ENCODE measurements at places on chromosomes 12 and 14.

DNA sequence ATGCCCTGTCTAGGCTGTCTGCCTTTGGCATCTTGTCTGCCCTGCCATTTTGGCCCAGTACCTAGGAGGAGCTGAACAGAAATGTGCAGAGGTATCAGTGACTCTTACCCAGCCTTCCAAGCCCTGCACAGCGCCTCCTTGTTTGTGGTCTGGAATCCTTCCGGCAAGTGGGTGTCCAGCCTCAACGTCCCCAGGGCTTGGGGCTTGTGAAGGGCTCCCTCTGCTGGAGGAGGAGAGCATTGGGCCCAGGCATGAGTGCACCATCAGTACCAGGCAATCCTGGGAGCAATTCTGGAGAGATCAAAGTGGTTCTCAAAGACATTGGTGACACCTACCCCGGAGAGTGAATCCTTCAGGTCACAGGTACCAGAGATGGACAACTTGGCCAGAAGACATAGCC, 2.4 kb upstream of the TCL1B start:
- DNase-seq, result no peak

DNA sequence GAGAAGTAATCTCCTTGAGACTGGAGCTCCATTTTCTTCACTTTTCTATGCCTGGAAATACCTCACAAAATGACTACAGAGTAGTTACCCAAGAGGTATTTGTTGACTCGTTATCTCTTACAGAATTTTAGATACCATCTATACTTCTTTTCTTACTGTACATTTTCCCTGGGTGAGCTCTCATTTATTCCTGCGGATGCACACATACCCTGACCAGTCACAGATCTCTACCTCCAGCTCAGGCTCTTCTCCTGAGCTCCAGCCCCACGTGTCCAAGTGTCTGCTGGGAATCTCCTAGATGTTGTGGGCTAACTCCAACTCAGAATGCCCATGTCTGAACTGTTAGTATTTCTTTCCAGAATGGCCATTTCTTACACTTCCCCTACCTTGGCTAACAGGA, 403.1 kb downstream of the RAD51B start:
- no peak for DNase-seq

DNA sequence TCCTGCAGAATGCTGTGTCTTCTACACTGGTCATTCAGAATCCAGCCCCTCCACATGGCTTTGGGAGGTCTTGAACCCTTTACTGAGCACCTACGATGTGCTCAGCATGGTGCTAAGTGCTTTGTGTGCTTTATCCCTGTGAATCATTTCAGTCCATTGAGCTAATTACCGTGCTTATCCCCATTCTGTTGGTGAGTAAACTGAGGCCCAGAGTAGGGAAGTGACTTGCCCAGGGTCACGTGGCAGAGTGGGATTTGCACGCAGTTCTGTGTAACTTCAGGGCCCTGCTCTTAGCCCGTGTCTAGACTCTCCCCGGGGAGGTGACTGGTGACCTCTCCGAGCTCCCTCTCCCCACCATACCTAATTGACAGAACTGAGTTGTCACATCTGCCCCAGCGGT, 27.4 kb downstream of the MVK start:
- DNase-seq, result no peak

- DNase-seq, result no peak
Measured at GRCh38 chr14:23364164-23365035, 572 bp downstream of the EFS start.

- DNase-seq, result no peak
Measured at GRCh38 chr14:101791919-101792572, 30.5 kb downstream of the PPP2R5C start.

DNA sequence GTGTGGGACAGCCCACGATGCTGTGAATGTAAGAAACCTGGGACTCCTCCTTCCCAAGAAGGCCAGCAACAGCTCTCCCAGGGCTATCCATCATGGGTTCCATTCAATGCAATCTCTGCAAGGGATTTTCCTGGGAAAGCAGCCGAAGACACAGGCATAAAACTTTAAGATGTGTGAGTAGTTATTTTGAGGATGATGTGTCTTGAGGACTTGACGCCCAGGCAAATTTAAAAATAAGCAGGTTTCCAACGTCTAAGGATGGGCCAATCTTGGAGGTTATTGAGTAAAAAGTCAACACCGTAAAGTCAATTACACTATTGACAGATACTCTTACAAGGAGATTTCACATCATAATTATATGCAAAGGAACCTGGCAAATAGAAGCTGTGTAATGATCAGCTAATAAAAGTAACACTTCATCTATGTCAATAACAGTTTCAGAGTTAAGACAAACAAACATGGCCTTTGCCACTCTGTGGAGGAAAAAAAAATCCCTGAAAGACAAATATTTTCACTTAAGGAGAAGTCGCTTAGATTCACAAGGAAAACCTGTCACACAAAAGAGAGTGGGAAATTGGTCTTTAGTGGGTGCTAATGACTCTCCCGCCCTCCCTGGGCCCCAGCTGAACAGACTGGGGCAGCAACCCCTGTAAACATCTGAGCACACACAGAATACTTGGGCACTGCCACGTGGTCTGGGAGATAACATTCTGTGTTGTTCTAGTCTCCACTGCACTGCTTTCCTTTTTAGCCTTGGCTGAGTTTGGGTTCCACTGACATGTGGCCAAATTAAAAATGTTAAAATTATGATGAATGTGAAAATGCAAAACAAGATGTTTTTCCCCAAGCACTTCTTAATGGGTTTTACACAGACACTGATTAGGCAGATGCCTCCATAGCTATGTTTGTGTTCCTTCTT, 240.9 kb downstream of the FOXN3 start:
- no peak for DNase-seq

- no peak for DNase-seq
Measured at GRCh38 chr12:127414636-127415035, 852.3 kb upstream of the TMEM132C start.

DNA sequence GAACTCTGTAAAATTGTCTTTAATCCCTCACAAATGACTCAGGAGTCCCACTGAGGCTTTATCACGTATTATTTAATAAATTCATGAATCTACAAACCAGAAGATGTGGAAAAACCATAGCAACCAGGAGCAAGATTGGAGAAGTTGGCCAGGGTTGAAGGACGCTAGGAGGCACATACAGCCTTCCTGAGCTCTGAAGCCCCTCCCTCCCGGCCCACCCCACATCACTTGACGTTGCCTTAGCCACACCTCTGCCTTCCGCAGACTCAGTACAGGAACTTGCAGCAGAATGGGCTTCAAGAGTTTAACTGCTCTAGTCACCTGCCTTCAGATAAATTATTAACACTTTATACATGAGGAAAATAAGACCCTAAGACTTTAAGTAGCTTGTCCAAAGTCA, 33.9 kb downstream of the SLC35F4 start:
- DNase-seq, result no peak

- no peak for DNase-seq
Measured at GRCh38 chr12:45098766-45099165, 47.9 kb upstream of the DBX2 start.

- no peak for DNase-seq
Measured at GRCh38 chr12:1904875-1905274, 13.6 kb downstream of the CACNA2D4 start.
